ENCODE measurements at places on chromosomes 5 and 9. TPM values are rescaled to one million over a fixed set of nuclear protein-coding genes. Genes with fewer than 3 reads are reported as not detected.

SPAAR gene
- 0.16 TPM for total RNA-seq

PPP3R2 gene
- total RNA-seq: not detected

DAPK1 gene
- 5.4 TPM for total RNA-seq

ABLIM3 gene
- total RNA-seq: 22.4 TPM

SUSD3 gene
- total RNA-seq: 0.96 TPM

SAXO1 gene
- not detected for total RNA-seq

PCDHGA12 gene
- total RNA-seq: 1.5 TPM

GRCh38 chr5:77777281-77777892 lies 1.2 kb upstream of the TBCA start:
- ATAC-seq: no peak

DNA sequence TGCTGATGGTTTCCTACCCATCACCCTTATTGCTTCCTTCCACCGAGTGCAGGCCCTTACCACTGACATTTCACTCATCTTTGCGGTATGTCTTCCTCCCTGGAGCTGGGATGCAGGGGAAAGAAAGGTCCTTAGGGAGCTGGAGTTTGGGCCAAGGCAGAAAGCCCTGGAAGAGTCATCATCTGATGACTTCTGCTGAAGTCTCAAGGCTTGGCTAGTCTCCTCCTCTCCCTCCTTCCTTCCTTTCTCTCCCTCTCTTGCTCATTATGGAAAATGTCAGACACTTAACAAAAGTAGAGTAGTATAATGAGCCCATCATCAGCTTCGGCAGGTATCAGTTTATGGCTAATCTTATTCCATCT lies 40.0 kb downstream of the LARP1 start:
- ATAC-seq: no peak

DNA sequence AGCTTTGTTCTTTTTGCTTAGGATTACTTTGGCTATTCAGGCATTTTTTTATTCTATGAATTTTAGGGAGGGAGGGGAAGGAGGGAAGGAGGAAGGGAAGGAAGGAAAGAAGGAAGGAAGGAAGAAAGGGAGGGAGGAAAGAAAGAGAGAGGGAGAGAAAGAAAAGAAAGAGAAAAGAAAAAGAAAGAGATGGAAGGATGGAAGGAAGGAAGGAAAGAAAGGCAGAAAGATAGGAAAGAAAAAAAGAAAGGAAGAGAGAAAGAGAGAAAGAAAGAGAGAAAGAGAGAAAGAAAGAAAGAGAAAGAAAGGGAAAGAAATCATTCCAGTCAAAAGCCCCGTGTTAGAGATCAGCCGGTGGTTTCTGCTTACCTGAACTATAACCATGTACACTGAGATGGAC lies 20.8 kb upstream of the NKD2 start:
- ATAC-seq: no peak

DNA sequence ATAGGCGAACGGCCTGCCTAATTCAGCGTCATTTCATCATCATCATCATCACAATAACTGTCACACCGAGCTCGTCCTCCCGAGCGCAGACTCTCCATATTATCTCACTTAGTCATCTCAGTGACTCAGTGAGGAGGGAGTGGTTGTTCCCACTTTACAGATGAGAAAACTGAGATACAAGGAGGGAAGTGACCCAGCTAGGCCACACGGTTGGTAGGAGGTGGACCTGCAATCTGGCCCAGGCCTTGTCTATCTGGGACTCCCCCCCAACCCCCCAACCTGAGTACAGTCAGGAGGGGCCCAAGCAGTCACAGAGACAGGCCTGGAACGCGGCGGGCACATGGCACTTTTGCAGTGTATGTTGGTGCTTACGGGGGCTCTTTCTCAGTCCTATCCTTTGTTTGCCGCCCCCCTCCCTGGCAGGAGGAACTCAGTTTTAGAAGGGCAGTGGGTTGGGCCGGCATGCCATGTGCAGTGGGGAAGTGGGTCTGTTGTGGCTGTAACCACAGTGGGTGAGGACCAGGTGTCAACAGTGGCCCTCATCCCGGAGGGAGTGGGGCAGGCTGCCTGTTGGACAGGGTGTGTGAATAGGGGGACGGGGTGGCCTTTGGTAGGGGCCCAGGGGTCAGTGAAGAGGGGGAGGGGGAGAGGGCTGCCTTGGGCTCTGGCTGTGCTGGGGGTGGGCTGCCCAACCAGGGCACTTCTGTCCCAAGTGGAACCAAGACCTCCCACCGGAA lies 1.7 kb upstream of the RXRA start:
- ATAC-seq: peak; percentile 48

- no peak for ATAC-seq
These were observed 35.5 kb upstream of the SYNPO start for GRCh38 chr5:150604894-150605440.

- peak; percentile 44 for ATAC-seq
These were observed 225.2 kb downstream of the GAS1 start for GRCh38 chr9:86721843-86722705.

- peak; percentile 94 for ATAC-seq
These were observed 127.9 kb downstream of the PIK3R1 start for GRCh38 chr5:68343421-68343826.

DNA sequence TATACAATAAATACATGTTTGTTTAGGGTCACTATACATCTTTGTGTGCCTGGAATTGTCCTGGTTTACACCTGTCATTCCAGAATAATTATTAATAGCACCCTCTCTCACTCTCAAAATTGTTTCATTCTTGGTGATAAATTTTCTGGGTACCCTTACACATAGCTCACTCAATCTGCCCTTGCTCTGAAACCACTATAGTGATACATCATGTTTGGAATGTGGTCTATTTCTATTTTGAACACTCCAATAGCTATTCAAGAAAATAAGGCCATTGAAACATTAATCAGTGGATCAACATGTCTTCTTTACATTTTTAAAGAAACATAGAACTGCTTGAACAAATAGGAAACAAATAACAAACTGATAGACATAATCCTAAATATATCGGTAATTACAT lies 158.7 kb downstream of the ARRDC3 start:
- no peak for ATAC-seq

DNA sequence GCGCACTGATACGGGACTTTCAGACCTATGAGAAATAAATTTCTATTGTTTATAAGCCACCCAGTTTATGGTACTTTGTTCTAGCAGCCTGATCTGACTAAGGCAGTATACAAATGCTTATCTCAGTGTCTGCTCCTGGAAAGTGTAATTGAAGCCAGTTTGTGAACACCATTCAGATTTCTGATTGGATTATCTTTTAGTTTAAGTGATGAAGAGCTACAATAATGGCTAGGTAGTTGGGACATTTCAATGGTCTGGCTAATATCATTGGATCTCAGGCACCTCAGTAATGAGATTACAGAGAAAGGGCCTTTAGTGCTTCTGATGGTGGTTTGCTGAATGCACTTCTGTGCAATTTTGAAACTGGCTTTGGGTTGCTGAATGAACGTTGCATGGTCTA lies 133.5 kb downstream of the PSAT1 start:
- ATAC-seq: no peak

- peak; percentile 3 for ATAC-seq
These were observed 27.4 kb downstream of the PTPA start for GRCh38 chr9:129138476-129139232.

- no peak for ATAC-seq
These were observed 315.2 kb upstream of the PDE4D start for GRCh38 chr5:60208716-60209115.

GRCh38 chr9:5042661-5043178 lies 57.6 kb downstream of the JAK2 start:
- no peak for ATAC-seq

DNA sequence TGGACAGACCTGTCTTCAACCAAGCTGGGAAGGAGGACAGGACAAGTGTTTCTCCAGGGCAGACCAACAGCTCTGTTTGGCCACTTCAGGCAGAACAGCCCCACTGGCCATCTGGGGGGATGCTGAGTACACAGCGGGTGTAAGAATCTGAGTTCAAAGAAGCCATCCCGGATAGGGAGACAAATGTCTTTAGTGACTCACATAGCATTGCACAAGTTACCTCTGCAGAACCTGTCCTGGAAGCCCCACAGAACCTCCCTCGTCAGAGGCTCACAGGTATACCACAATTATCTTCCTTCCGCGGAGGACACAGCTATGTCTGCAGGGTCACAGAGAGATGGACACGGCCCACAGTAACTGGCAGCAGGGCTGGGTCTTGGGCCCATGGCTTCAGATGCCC lies 2.0 kb downstream of the OR2V2 start:
- peak; percentile 90 for ATAC-seq

DNA sequence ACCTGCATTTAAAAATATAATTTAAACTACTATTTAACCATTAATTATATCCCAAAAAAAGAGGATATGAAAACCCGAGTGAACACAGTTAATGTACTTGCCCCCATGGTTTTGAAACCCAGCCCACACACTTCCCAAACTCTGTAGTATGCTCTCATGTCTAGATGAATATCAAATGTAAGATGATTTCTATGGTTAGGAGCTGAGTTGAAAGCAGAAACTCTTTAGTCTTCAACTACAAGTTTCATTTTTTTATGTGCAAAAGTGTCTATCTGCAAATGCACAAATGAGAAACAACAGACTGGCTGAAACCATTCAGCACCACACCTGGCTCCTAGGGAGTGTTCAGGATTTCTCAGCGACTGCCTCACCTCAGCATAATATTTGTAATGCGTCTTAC lies 183.3 kb downstream of the SEMA5A start:
- no peak for ATAC-seq

GRCh38 chr9:106218427-106218826 lies 524.1 kb downstream of the TMEM38B start:
- no peak for ATAC-seq

DNA sequence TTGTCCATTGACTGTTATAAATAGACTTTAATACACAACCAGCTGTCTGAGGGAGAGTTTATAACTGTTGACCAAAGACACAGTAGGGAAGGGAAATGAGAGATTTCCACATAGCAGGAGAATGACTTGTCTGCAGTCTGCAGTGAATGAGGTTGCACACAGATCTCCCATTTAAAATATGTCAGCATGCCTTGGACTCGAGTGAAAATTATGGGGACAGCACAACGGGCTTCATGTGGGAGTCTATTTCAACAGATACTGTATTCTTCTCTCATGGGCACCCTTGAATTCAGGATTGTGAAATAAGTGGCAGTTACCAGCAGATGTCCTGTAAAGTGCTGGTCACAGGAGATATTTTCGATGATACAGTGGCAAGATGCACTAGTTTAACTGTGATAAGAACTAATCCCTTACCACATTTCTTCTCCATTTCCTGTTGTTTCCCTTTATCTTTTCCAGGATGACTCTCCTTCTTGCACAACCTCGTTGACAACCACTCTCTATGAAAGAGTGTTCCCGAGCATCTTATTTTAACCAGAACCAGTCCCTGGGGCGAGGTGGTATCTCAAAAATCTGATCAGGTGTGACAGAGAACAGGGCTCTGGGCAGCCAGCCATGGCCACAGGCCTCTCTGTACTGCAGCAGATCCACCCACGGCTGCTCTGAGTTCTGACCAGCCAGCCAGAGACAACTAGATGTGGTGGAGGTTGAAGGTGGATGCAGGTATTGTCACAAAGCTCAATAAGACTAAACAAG lies 51.5 kb upstream of the MAP3K1 start:
- peak; percentile 65 for ATAC-seq

DNA sequence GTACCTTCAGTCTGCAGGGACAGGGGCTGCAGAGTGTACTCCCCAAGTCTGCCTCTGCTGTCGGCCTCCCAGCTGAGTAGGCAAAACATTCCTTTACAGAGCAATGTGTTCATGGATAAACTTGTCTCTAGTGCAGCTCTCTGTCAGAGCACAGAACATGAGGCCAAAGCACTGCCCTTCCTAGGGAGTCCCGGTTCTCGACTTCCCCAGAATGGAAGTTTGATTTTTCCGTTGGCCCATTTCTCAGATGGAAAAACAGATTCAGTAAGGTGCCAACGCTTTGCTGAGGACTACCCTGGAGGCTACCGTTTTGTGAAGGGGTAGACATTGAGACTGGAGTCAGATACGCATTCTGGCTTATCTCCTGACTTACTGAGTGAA lies 422 bp upstream of the TRIM32 start:
- peak; percentile 21 for ATAC-seq

DNA sequence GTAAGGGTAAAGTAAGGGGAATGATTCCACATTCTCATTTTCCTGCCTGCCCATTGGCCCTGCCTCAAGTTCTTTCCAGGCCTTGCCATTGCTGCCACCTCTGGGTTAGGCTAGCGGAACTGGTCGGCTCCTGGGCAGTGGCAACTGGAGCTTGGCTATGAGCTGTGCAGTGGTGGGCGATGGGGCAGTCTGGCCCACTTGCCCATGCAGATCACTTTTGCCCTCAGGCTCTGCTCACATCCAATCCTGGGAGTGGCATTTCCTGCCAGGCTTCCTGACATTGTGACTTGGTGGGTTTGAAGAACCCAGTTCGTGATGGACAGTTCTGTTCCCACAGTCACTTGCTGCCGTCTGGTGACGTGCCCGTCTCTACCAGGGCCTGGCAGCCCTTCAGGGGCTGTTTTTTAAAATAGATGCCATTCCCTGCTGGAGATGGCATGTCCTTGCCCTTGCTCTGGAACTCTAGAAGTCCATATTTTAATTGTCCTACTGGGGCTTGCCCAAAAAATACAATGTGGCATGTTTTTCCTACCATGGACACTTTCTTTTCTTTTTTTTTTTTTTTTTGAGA lies 86.1 kb downstream of the FGF18 start:
- no peak for ATAC-seq

- ATAC-seq: peak; percentile 33
These were observed 23.5 kb upstream of the SNX2 start for GRCh38 chr5:122751293-122751782.
